ENCODE measurements at places on chromosomes 6 and 20.

GRCh38 chr20:21289651-21290050 is 13.5 kb upstream of the XRN2 start:
- peak; percentile 4 for DNase-seq

GRCh38 chr6:2514965-2515543 is 235.7 kb downstream of the MYLK4 start:
- no peak for DNase-seq

DNA sequence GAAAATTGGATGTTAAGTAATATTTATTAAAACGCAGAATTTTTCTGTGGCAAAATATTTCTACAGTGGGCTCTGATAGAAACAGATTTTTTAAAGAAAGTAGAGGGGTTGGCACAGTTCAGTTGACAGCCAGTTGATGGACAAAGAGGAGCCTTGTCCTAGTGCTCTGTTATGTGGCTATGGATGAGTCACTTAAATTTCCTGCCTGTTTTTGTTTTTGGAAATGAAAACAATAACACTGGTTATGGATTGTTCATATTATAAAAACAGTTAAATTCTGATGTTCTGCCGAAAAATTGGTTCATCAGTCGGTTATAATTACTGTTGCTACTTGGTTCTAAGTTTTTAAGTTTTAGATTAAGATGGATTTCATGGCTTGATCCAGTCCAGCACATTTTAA is 42.8 kb downstream of the MYO6 start:
- DNase-seq: no peak

DNA sequence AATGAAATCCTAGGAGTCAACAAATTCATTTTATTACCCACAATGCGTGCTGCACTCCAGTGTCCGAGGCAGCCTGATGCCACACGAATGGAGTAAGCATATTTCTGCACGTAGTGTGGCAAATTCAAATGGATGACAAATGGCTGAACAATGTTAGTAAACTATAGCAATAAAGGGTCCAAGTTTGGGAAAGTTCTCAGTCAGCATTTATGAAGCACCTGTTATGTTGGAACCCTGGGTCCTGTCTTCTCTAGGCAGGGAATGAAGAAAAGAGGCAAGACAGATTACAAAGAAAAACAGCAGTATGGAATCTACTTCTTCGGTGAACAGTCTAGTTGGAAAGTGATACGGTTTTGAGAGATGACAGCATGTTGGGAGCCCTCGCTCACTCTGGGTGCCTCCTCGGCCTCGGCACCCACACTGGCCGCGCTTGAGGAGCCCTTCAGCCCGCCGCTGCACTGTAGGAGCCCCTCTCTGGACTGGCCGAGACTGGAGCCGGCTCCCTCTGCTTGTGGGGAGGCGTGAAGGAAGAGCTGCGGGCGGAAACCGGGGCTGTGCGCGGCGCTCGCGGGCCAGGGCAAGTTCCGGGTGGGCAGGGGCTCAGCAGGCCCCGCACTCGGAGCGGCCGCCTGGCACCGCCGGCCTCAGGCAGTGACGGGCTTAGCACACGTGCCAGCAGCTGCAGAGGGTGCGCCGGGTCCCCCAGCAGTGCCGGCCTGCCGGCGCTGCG is 4.8 kb upstream of the RANBP9 start:
- DNase-seq: no peak

- DNase-seq: no peak
Observed at GRCh38 chr20:47809161-47809960, 24.1 kb upstream of the SULF2 start.

GRCh38 chr6:163197839-163198238 is 216.7 kb upstream of the QKI start:
- no peak for DNase-seq

- no peak for DNase-seq
Observed at GRCh38 chr6:38549180-38549579, 90.5 kb downstream of the BTBD9 start.

DNA sequence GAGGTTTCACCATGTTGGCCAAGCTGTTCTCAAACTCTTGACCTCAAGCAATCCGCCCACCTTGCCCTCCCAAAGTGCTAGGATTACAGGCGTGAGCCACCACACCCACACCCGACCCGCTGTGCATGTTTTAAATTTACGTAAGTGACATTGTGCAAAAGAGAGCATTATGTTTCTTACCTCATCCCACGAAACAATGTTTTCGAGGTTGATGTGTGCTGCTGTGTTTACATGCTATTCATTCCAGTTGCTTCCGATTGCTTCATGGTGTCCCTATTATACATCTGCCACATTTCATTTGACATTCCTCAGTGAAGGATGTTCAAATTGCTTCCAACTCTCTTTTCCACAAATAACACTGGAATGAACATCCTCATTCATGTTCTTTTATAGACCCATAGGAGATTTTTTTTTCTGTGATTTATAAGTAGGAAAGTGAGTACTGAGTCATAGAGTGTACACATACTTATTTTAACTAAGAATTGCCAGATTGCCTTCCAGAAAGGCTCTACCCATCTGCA is 403.9 kb upstream of the JARID2 start:
- no peak for DNase-seq

DNA sequence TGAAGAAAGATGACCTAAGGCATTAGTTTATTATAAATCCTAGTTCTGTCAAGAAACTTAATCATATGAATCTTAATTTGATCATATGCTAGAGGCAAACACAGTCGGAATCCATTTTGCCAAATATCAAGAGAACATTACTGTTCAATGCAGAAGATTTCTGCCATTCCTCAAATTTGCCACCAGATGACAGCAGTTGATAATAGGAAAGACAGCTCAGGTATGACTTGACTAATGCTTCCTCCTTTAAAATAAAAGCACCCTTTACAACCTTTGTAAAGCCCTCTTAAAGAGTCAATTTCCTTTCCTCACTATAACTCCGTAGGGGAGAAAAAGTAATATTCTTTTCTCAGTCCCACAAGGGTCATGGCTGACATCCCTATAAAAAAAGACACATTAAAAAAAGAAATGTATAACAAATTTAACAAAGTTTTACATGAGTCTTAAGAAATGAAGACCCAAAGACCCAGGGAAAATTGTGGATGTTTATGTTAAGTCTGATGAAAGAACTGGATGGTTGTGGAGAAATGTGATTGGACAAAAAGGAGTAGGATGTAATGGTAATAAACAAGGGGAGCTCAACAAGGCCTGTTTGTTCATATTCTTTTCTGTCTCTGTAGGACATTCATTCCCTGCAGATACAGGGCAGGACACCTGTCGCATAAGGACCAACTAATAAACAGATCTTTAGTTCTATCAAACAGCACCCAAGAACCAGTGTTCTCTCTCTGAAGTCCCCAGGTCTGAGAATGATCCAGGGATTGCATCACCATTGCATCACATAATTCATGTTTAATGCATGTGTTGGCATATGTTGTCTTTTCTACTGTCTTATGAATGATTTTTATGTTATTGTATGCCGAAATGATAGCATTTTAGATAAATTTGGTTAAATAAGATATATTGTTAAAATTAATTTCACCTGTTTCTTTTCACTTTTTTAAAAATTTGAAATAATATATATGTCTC is 23.0 kb upstream of the IL17A start:
- DNase-seq: peak; percentile 2

DNA sequence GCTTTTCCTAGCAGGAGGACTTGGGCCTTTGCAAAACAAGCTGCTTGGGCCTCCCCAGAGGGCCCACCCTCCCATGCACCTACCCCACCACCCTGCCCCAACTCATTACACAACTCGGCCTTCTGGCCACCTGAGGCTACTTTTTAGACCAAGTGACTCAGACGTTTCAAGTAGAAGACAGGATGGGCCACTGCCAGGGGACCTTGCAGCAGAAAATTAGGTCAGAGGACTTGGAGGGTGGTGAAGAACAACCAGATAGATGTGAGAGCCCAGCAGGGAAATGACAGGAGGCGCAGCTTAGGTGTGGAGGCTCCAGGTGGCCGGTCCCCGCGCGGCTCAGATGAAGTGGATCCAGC is 1.4 kb downstream of the PPP1R3D start:
- DNase-seq: no peak

GRCh38 chr20:32521780-32522525 is 63.2 kb downstream of the NOL4L start:
- peak; percentile 33 for DNase-seq

GRCh38 chr20:2301164-2301622 is 5.4 kb downstream of the TGM3 start:
- no peak for DNase-seq

DNA sequence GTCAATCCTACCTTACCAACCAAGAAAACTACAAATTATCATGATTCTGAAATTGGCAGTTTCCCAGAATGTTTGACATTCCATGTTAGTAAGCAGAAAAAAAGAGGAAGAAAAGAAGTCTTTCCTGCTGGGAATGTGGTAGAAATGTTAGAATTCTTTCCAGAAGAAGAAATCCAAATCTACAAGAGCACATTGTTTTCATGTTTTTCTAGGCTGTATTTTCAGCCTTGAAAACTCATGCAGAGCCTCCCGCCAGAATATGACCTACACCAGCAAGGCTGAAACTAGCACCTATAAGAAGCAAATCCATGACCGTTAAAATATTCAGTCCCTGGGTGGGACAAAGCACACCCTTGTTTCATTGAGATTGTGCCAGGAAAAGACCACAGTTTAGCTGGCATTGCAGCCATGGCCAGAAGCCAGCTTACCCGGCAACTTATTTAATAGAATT is 259.4 kb downstream of the GJA1 start:
- no peak for DNase-seq

GRCh38 chr20:6079016-6079415 is 25.2 kb upstream of the LRRN4 start:
- DNase-seq: no peak

GRCh38 chr6:9250852-9251251 is 815.5 kb upstream of the SLC35B3 start:
- DNase-seq: peak; percentile 63

DNA sequence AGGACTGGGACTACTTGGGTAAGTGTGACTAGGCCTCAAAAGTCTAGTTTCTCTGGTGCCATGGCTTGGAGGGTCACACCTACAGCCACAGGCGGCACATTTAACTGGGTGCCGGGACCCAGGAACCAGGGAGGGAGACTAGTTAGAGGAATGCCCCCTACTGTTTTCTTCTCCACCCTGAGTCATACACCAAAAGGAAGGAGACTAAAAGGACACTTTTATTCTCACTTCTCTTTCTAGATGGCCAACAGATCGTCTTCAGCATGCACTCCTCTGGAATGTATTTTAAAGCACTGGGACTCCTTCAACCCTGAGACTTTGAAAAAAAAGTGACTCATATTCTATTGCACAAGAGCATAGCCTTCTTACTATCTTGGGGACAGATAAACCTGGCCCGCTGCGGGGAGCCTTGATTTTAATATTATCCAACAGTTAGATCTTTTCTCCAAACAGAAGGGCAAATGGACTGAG is 33.4 kb downstream of the PLN start:
- DNase-seq: no peak

GRCh38 chr20:60211618-60212463 is 253.6 kb downstream of the CDH26 start:
- no peak for DNase-seq

DNA sequence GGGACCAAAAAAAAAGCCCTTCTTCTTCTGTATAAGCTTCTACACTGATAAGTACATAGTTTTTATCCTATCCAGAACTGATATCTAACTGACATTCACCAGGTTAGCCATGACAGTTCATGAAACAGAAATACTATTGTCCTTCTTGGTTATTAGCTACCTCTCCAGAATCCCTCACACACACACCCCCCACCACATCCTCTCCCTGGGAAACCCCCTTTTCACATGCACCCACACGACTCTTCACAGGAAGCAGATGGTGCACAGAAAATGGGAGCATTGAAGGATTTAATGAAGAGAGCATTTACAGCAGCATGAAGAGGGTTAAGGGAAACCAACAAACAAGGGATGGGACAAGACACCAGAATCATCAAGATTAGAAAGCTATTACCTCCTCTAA is 88.9 kb downstream of the FHL5 start:
- no peak for DNase-seq

- DNase-seq: no peak
Observed at GRCh38 chr6:43492673-43493072, 15.3 kb downstream of the TJAP1 start.

DNA sequence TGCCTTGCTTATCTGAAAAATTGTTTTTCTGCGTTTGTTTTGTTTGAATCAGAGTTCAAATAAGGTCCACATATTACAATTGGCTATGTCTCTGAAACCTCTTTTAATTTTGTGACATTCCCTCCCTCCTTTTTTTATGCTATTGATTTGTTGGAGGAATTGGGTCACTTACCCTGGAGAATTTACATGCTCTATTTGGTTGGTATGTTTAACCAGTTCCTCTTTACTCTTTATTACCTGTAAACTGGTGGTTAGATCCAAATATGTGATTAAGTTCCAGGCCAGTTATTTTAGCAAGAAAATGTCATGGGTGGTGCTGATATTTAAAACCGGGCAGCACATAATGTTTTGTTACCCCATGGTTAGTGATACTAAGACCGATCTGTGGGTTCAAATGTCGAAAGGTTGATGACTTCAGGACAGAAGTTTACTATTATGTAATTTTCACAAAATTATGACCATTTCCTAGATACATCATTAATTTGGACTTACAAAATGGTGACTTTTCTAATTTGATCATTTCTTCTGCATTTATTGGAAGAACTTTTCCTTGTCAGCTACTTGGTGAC is 77.3 kb downstream of the KIZ start:
- no peak for DNase-seq

- DNase-seq: no peak
Observed at GRCh38 chr6:99393366-99393697, 663 bp downstream of the COQ3 start.

GRCh38 chr6:145260484-145261175 is 474.7 kb downstream of the EPM2A start:
- no peak for DNase-seq

Data from NCI-H774 (cell line).